ENCODE measurements at places on chromosomes 7 and 10.

DNA sequence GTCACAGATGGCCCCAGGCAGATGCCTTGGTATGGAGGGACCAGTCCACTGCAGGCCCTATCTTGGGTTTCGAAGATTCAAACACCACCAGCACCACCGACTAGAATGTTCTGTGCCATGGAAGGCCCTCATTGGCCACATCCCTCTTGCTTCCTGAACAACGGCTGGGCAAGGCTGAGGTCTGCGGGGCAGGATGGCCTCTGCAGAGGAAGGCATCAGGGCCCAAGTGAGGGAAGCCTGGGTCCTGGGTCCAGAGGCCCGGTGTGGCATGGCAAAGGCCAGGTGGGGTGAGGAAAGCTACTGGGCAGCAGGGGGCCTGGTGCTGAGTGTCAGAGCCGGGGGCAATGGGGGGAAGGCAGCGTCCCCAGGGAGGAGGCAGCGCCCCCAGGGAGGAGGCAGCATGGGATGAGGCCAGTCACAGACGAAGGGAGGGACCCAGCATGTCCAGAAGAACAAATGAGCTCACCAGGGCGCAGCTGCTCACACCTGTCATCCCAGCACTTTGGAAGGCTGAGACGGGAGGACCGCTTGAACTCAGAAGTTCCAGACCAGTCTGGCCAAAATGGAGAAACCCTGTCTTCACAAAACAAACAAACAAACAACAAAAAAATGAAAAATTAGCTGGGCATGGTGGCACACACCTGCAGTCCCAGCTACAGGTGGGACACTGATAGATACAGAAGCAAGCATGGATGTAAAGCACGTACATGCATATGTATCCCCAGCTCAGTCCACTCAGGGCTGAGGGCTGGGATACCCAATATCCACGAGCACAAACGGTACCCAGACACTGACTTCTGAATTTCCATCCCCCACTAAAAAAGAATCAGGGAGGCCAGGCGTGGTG, 64.4 kb downstream of the PROSER2 start:
- DNase-seq = no peak

GRCh38 chr10:118332948-118333710, 9.0 kb downstream of the FAM204A start:
- DNase-seq = no peak

DNA sequence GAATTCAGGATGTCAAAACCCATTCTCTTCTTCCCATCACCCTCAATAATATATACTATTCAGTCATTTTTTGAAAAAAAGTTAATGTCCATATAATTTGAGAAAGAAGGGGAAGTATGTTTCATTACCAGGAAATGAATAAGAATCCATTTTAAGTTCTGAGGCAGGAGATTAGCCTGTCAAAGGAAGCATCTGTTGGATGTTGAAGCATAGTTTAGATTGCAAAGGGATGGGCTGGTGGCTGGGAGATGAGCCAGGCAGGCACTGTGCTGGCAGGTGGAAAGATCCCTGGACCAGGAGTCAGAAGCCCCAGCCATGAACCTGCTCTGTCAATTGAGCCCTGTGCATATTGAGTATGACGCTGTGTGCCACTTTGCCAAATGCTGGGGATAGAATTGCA, 48.4 kb upstream of the CRTAC1 start:
- DNase-seq = no peak

DNA sequence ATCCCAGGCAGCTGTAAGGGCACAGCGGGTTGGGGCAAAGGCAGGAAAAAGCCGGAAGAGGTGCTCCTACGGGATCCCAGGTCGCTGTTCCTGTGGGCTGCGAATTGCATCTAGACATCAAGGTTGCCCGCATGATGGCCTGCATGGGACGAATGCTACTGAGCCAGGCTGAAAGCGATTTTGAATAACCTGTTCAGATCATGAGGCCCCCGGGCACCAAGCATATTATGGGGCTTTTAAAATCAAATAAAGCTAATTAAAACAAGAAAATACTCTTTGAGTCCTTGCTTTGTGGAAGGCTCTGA, 37.1 kb downstream of the CAMK2B start:
- no peak for DNase-seq

GRCh38 chr7:129238546-129238945, 13.7 kb downstream of the AHCYL2 start:
- DNase-seq = no peak

All from CD4-positive, CD25-positive, alpha-beta regulatory T cell (primary cell).